ENCODE measurements at places on chromosomes 6 and 20.

DNA sequence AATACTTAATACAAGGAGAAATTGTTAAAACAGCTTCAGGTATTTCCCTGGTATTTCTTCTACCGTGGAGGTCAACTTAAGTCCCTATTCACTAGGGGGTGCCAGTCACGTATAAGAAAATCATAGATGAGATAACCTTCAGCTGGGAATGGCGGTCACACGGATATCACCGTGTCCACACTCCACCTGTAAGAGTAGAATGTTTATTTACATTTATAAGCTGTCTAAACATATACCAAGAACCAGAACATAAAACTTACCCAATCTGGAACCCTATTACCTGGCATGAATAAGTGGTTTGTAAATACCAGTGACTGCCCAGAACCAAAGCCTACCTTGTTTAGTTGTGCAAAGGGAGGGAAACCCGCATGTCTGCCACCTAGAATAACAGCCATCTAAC, 1.9 kb upstream of the ELOVL4 start:
- no peak for DNase-seq

DNA sequence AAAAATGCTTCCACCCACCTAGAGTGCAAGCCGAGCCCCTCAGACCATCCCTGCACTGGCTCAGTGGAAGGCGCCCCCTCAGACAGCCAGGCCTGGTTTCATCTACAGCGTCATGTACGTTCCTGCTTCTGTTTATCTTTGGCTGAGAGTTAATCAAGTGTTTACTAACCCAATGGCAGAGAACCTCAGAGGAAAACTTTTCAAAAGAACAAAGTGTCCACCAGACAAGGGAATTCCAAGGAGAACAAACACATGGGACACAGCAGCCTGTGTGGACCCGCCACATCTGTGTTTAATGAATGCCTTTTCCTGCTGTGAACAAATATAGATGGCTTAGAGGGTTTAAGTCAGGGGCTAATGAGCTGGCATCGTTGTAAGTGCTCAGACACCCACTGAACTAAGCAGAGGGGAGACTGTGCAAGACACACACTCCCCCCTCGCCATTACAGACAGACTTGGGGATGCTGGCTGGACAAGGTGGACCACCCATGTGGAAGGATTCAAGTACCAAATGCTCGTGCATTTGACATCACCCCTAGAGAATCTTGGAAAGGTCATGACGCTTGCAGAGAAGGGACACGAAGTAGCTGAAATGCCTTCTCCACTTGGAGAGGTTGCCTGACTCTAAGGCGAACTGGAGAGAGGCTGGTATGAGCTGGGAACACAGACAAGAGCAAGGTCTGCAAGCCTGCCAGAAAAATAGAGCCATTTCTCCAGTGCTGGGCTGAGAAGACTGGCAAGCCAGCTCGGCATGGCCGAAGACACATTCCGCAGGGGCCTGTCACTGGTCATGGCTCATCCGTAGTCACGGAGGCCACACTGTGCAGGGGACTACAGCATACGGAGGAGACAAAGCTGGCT, 53.5 kb upstream of the NXT1 start:
- DNase-seq: no peak

GRCh38 chr20:52033313-52033712, 158.3 kb downstream of the ZFP64 start:
- DNase-seq: no peak

GRCh38 chr6:150537491-150537890, 62.2 kb upstream of the PLEKHG1 start:
- DNase-seq: peak; percentile 10

DNA sequence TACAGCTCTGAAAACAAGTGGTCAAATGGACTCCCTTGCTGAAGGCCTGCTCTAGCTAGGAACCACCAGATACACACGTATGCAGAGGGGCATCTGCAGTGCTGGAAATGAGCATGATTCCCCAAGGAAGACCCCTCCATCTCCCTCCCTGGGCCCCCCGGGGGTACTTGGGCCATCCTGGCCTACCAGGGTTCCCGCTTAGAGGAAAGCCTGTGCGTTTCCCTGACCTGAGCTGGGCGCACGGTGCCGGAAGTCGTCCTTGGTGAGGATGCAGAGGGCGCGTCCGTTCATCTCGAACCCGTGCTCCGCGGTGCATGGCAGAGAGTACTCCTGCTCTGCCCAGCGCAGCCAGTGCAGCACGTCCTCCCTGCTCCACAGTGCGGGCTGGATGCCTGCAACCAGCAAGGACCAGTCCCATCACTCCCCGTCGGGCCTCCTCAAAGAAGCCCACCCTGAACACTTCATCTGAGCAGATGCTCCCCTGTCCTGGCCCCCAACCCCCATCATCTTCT, 11.8 kb downstream of the ETV7 start:
- no peak for DNase-seq

GRCh38 chr6:134170844-134171243, 118.4 kb upstream of the SLC2A12 start:
- no peak for DNase-seq

DNA sequence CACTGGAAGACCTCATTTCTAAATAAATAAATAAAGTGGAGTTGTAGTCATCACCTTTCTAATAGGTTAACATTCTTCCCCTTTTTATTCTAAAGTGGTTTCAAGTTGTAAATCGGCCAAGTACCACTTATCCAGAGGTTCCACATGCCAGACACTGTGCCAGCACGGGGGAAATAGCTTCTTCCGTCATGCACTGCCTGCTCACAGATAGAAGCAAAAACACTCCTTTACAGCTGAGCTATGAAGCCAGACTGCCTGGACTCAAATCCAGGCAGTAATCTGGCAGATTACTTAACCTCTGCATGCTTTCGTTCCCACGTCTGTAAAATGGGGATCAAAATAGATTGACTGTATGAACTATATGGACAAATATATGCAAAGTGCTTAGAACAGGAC, 17.2 kb upstream of the SCML4 start:
- DNase-seq: no peak

- DNase-seq: peak; percentile 77
Measured at GRCh38 chr6:166056637-166057036, 111.0 kb downstream of the TBXT start.

- no peak for DNase-seq
Measured at GRCh38 chr20:56200456-56200855, 48.1 kb upstream of the MC3R start.

- DNase-seq: no peak
Measured at GRCh38 chr6:118146584-118146983, 239.5 kb downstream of the SLC35F1 start.

- DNase-seq: no peak
Measured at GRCh38 chr6:32439139-32439538, 548 bp upstream of the HLA-DRA start.

- no peak for DNase-seq
Measured at GRCh38 chr20:6746901-6747609, 20.4 kb upstream of the BMP2 start.

GRCh38 chr6:90388395-90388794, 91.8 kb upstream of the BACH2 start:
- DNase-seq: no peak

- DNase-seq: no peak
Measured at GRCh38 chr6:165742047-165742446, 79.0 kb upstream of the PDE10A start.

DNA sequence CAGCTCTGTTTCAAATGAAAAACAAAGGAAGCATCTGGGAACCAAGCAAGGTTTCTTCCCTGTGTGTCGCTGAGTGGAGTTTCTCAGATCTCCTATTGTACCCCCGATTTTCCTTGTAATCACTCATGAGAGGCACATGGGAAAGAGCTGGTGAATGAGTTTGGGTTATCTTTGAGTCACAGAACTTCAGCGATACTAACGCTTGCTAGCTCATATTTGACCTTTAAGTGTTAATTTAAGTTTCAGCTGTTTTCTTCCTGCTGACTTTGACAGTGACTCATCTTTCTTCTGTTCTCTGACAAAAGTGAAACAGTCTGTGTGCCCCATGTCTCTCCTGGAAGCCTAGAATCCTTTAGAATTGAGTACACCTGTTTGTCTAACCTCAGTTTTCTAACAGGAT, 261.1 kb upstream of the RGS17 start:
- DNase-seq: no peak

DNA sequence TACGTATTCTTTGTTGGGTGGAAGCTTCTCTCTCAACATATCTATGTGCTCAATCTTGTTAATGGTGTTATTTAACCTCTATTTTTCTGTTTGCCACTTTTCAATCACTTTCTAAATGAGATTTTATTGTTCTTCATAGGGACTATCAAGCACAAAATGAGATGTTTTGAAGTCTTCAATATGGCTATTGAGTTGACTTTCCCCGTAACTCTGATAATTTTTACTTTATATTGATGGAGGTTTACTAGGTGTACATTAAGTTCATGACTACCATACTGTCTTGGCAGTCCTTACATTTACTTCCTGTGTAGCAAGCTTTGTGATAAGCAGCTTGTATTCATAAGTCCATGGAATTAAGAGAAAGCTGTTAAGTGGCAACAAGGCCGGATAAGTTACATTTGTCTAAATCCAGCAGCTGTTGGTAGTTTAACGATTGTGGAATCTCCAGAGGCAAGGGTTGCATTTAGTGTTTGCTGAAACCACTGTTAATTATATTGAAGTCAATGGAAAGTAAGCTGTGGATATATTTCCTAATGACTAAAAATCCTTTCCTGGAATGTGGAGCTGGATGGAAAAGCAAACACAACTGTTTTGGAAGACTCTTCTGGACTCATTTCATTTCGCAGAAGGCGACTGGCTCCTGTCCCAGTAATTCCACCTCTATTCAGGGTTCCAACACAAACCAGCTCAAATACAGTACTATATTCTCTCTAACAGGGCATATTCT, 57.3 kb upstream of the SMIM29 start:
- DNase-seq: no peak

- DNase-seq: no peak
Measured at GRCh38 chr6:168726312-168726856, 285.4 kb downstream of the SMOC2 start.

DNA sequence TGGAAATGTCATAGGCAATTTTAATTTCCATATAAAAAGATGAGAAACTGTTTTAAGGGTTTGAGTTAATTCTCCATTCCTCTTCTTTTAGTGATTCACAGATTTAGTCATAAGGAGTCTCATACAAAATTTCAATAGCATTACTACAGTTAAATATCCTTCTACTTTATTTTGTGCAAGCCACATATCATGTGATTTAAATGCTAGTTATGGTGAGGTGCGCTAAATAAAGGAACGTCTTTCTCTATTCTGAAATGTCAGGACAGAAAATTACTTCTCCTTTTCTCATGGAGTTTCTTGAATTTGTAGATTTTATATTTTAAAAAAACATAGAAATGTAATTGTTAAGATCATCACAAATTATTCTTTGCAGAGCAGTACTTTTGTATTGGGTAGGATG, 50.0 kb upstream of the SUPT3H start:
- no peak for DNase-seq

- no peak for DNase-seq
Measured at GRCh38 chr6:168319279-168320111, at the start of gene DACT2. TSS of gene DACT2 (minus strand) at chr6:168319777. CDS start at chr6:168319633, 144 bp downstream.

DNA sequence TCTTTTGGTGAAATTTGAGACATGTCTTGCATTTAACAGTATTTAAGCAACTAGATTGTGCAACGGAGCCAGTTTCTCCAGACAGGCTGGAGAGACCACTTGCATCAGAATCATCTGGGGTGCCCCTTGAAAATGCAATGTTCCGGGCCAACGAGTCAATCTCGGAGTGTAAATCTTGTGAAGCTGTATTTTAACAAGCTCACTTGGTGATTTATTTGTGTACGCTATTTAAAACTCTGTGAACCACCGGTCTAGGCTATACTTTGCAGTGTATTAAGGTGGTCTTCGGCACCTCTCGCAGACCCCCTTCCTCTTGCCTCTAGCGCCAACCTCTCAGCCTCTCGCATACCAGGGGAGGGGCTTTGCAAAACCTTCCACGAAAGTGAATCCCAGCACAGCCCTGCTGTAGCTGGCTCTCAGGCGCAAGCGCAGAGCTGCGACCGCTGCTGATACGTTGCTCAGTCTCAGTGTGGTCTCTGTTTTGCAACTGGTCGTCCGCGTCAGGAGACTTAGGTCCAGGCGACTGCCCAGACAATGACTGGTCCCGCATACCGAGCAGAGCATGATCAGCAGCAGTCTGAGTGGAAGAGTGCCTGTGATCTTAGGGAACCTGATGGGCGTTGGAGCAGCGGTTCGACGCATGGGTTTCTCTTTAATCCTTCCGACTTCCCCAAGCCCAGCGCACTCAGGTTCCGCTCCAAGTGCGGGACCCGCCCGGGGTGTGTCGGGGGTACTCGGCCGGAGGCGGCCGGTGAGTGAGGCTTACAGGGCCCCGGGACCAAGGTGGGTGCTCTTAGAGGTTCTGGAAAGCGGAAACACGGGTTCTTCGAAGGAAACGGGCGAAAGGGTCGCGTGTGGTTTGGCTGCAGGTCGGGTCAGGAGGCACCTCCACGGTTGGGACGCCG, at the start of gene ZNF391:
TSS of gene ZNF391 (plus strand) at position 467 of the 905 bp plus-strand sequence. CDS start 11,612 bp downstream, outside the sequence.
- peak; percentile 77 for DNase-seq

DNA sequence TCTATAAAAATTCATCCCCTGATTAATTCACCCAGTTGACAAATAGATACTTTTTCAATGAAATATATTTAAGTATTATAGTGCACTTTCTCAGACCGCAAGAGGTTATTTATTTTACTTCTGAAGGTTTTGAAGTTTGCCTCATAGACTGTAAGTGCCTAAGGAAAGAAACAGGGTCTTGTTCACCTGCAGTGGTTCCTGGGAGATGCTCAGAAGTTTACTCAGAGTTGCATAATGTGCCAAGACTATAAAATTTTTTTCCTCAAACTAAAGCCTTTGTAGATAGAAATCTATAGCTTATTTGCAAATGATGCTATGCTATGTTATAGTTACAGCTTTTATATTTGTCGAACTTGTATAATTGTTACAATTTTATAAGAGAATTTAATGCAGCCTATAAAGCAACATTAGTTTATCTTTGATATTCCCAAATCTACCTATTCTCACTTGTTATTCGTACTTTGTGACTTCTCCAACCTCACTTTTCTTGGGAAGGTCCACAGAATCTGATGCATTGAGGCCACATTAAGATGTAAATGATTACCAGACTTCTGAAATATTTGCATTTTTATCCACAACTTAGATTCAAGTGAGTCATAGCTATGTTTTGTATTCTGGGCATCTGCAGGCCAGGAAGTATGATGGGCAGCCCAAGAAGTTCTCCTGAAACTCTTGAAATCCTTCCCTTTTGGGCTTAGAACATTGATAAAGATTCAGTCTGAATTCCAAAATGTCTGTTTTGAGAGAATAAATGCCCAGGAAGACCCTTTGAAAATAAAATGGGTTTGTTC, 35.7 kb downstream of the KCNQ5 start:
- DNase-seq: no peak

DNA sequence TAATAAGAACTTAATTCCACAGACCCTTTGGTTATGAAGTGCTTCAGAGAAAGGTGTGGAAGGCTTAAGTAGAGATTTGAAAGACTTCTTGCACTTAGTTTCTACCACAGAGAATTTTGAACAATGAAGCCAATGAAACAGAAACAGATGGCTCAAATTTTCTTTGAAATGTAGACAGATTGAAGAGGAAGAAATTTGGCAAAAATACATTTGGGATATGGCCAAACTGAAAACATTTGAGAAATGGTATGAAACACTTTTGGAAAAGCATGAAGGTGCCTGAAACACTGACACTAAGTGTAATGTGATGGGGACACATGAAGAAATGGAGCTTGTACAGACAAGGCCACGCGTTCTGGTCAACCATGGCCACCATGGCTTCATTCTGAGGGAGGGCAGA, 272.4 kb upstream of the EXOC2 start:
- no peak for DNase-seq

- DNase-seq: no peak
Measured at GRCh38 chr20:35870541-35871258, 83.6 kb downstream of the SCAND1 start.

- no peak for DNase-seq
Measured at GRCh38 chr6:38501931-38502330, 137.8 kb downstream of the BTBD9 start.

- no peak for DNase-seq
Measured at GRCh38 chr6:36526066-36526465, 21.2 kb downstream of the STK38 start.

GRCh38 chr20:23161968-23162696, 76.0 kb upstream of the CD93 start:
- DNase-seq: no peak
